Germinal center (tissue), 1 donor: ENCODE measurements at places on chromosomes 2 and 18.

DNA sequence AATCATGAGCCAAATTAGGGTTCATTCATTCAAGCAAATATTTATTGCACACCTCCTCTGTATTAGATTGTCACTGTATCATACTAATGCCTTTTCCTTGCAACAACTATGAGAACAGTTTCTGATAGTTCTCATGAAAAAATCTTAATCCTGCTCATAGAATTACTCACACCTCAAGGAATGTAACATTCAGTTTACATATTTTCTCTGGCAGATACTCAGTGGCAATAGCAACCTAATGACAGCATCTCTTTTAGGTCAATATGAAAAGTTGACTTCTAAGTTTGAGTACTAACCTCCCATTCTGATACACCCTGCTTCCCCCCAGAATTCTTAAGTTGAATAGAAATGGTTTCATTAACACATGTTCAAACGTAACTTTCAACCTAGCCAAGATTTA is 132.0 kb downstream of the VWC2L start:
- DNase-seq = no peak

DNA sequence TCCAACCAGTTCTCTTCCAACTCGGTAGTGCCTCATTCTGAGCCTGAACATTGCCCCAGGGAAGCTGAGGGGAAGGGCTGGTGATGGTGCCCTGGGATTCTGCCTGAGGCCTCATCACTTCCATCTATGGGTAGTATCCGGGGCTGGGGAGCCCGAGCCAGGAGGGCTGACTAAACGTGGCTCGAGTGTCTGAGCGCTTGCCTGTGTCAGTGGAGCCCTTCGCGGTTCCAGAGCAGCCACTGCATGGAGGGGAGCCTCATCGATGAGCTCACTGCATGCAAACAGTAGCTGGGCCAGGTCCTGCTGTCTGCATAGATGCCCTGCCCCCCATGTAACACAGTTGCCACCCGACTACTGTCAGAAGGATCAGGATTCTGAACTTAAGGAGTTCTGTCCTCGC is 129.3 kb downstream of the GLI2 start:
- no peak for DNase-seq

GRCh38 chr2:170822290-170823087 is 5.8 kb downstream of the GAD1 start:
- peak; percentile 44 for DNase-seq

GRCh38 chr2:231931481-231931915 is 5.3 kb upstream of the NPPC start:
- DNase-seq = no peak

DNA sequence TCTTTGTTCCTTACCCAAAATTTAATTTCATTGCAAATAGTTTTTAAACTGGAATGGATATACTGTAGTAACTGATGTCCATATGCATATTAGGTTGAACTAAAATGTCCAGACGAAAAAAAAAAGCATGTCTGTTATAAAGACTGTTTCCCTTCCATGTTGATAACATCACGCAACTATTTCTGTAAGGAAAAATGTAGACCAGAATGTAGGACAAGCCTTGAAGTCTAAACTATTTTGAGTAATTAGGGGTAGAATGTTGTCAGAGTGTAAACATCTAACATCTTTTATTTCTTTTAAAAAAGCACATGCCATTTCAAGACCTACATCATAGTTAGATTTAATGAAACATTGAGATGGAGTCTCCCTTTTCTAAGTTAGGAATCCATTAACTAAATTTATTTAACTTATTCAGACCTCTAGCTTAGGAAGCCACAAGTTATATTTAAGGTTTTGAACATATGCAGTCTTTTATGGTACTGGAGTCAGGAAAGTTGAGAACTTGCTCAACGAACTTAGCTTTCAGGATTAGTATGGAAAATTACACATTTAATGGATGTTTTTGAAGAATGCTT is 7.9 kb downstream of the CALCRL start:
- no peak for DNase-seq

DNA sequence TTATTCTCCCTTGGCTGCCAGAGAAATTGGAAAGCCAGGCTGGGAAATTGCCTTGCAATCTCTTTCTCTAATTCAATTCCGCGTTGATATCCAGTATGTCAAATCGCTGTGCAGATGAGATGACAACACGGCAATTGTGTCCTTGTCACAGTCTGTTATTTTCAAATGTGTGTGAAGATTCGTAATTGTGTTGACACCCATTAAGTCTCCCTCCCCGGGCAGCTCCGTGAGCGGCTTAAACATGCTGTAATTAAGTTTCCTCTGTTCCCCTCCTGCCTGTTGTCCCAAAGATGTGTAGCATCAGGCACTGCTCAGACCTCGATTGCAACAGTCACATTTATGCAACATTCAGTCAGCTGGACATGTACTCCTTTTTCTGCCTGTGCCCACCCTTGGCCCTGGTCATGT is 209.5 kb downstream of the LPIN1 start:
- DNase-seq = no peak

GRCh38 chr2:42092084-42092996 is 44.5 kb downstream of the PKDCC start:
- DNase-seq = no peak

- DNase-seq = no peak
These were observed 6.9 kb downstream of the AMER3 start for GRCh38 chr2:130762031-130762909.

DNA sequence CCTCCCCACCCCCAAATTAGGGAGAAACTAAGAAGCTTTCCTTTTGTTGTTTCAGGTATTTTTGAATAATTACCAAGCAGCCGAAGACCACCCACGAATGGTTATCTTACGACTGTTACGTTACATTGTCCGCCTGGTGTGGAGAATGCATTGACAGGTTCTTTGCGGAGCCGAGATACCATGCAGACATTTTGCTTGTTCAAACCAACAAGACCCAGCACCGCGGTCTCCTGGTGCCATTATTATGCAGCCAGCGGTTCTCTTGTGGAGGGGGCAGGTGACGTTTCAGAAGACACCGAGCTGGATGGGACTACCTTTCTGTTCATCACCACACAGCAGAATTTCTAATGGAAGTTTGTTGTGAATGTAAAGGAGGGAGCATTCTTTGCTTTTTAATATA is 43.4 kb downstream of the BCL2L11 start:
- no peak for DNase-seq

- DNase-seq = no peak
These were observed 258.6 kb downstream of the ZEB2 start for GRCh38 chr2:144261336-144261735.

DNA sequence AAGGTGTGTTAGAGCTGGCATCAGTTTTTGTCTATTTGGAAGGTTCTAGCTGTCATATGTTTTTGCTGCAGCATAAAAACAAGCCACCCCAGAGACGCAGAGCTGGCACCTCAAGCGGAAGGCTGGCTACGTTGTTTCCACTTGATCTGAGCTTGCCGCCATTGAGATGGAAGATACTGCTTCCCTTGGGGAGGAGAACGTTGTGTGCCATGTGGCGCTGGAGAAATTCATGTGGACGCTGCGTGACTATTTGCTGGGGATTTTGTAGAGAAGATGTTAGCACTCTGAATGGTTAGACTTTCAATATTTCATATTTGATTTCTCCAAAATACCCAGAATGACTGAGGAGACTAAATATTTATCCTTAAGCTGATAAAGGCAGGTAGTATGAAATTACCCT is 216.2 kb upstream of the ST6GAL2 start:
- DNase-seq = no peak

DNA sequence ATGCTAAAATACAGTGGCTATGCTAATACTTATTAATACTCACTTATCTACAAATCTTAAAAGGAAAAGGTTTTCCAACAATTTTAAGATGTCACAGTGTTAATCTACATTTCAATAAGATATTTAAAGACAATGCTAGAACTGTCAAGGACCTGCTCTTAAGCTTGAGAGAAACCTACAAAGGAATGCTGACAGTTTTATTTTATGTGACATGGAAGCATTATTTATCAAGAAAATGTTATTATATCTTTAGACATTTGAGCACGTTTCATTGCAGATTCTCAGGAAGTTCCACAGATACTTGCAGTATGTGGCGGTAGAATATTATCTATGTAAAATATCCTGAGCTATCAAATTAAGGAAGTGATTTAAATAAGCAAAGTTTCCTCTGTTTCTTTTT is 1255.7 kb upstream of the ZEB2 start:
- no peak for DNase-seq

GRCh38 chr2:146041274-146041910 is 1521.5 kb upstream of the ZEB2 start:
- DNase-seq = no peak

DNA sequence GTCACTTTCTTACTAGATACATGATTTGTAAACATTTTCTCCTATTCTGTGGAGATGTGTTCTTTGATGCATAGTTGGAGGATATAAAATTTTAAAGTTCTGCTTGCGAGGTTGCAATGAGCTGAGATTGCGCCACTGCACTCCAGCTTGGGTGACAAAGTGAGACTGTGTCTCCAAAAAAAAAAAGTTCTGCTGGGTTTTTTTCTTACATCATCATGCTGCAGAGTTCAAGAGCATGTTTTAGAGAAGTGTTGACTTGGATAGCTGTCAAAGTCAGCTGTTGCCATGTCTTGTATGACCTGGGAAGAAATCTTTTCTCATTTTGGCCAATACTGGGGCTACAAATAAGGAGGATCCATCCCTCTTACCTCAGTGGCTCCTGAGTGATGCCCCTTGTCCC is 71.3 kb downstream of the UGGT1 start:
- DNase-seq = no peak

DNA sequence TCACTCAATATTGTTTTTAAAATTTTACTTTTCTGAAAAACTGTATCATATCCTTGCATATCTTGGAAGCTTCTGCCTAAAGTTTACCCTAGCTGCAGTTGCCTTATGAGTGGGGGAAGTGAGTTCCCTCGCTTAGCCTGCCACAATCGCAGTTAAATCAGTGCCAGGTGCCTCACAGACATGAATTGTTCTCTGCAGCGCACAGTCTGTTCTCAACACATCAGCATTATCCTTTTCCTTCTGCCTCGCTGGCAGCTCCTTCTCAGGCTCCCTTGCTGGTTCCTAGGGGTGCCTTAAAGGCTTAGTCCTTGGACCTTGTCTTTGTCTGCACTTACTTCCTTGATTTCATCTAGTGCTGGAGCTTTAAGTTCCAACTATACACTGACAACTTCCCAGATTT is 132.8 kb downstream of the TTC27 start:
- DNase-seq = no peak
